Lung microvascular endothelial cell (primary cell): ENCODE measurements at places on chromosomes 1 and 21. TPM values are rescaled to one million over a fixed set of nuclear protein-coding genes. Genes with fewer than 3 reads are reported as not detected.

Gene IL22RA1
- total RNA-seq, result not detected in 2 replicates

Gene TNFAIP8L2
- 0.20 TPM in 1 of 2 replicates, not detected in the other for total RNA-seq

Gene TRABD2B
- total RNA-seq, result not detected in 2 replicates

Gene PAX7
- not detected in 2 replicates for total RNA-seq

Gene CFHR2
- not detected in 2 replicates for total RNA-seq

Gene SH3BGRL3
- total RNA-seq, result 16.5 and 17.4 TPM in 2 replicates

GRCh38 chr1:26734501-26735058 lies 38.8 kb downstream of the ARID1A start:
- DNase-seq, result no peak

GRCh38 chr1:167328306-167328815 lies 107.7 kb downstream of the POU2F1 start:
- DNase-seq, result no peak

DNA sequence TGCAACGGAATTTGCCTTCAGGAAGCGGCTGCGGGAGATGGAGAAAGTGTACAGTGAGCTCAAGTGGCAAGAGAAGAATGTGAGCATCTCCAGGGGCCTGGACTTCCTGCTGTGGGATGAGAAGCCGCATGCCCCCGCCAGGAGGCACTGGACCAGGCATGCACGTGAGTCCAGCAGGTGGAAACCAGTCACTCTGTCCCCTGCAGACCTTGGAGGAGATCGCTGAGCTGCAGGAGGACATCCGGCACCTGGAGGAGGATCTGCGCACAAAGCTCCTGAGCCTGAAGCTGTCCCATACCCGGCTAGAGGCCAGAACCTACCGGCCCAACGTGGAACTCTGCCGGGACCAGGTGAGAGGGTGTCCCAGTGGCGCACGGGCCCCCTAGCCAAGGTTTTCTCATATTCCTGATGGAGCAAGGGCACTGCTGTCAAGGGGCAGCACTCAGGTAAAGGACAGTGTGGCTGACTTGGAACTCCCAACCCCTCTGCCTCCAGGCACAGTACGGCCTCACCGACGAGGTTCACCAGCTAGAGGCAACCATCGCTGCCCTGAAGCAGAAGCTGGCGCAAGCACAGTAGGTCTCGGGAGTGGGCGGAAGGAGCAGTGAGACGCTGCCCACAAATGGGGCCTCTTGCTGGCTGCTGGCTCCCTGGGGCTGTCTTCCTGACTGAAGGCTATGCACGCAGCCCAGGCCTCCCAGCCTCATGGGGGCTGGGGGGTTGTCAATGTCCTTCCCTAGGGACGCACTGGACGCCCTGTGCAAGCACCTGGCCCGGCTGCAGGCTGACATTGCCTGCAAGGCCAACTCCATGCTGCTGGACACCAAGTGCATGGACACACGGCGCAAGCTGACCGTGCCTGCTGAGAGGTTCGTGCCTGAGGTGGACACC lies 1.2 kb upstream of the ADPRS start:
- DNase-seq, result no peak

GRCh38 chr1:189429610-189430009 lies 1048.1 kb downstream of the BRINP3 start:
- DNase-seq, result peak; percentile 3

DNA sequence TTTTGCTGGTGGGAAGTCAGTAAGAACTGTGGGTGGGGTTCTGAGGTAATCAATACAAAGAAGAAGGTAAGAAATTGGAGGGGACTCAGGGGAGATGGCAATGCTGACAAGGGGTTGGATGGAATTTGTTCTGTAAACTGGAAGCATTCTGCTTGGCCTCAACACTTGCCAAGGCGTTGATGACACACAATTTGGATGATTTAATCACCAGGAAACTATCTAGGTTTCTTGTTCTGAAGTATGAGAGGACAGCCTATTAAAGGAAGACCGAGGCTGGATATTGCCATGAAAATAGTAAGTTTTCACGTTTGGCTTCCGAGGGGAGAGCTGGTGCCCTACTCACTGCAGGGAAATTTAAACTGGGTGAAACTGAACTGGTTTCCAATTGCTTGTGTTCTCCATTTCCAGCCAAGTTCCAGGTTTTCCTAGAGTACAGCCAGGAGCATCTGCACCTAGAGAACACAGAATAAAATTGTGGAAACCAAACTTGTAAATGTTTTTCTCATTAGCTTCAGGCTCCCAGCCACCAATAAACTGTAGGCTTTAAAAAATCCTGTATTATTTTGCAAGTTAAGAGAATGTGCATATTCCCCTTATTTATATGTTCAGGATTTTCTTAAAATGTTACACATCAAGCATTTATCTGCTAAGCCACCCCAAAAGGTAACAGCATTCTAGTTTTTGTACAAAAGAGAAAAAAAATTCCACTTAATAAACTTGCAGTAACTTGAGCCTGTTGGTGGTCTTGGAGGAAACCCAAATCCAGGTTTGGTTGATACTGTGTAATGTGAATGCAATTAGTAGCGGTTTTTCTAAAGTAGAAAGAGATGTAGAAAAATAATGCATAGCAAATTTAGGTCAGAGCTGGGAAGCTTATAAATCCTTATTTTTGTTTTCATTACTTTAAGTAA lies 53.8 kb downstream of the ROR1 start:
- no peak for DNase-seq

DNA sequence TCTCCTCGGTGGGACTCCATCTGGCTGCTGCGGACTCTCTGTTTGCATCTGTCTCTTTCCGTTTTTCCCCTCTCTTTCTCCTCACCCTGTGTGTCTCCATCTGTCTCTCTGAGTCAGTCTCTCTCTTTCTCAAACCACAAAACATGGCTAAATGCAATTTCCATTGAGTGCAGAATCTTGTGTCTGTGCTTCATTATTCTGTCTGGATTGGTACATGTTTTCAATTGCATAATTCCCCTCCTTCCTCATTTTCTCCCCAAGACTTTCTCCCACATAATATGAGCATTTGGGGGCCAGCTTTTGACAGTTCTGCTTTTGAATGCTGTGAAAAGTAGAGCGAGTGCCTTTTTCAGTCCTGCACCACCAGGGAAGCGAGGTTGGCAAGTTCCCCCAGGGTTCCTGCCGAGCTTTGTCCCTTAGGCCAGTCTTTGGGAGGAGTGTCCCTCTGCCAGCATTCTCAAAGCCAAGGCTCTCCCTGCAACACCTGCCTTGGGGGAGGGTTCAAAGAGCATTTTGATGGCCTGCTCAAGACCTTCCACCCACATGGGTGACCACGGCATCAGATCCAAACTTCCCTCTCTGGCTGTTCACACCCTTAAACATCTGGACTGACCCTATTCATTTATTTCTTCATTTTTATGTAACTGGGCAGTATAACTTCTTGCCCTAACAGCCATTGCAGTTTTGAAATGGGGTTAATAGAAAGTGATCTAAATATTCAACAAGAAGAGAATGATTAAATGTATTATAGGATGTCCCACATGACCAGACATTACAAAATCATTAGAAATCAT lies 32.8 kb upstream of the SCMH1 start:
- no peak for DNase-seq

DNA sequence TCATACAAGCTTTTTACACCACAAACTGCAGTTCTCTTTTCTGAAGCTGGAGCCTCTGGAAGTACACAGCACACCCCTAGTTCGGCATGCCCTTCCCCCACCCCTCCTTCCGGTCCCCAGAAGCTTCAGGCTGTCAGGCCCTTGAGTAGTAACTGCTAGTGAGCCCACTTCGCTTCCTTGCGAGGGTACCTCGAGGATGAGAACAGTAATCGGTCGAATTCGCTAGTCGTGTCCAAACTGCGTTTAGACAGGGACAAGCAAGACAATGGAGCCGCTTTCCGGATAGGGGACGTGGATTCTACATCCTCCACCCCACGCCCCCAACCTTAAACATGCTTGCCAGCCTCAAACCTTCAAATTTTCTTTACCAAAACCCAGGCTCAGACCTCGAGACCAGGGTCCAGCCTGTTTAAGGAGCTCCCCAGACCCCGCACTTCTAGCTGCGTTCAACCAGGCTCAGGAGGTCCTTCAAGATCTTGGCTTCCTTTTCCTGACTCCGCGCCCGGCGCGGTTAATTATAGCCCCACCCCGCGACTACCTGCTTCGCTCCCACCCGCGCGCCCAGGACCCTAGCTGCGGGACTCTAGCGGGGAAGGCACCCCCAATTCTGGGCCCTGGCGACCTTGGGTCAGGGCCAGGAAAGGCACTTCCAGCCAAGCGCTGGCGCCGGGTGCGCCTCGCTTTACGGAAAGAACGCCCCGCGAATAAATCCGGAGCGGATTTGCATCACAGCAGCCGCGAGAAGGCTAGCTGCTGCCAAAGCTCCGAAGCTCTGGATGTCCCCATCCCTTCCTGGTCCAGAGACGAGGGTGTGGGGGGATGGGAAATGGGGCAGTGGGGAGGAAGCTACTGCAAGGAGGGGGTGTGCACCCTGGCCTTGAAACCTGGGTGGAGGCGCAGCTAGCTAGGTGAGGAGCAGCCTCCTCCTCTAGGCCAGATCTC lies 8.1 kb upstream of the TSPAN1 start:
- DNase-seq, result peak; percentile 47

- DNase-seq, result no peak
Observed at GRCh38 chr1:170885551-170885950, 49.8 kb upstream of the MROH9 start.

GRCh38 chr1:20840731-20841130 lies 53.6 kb upstream of the HP1BP3 start:
- peak; percentile 82 for DNase-seq

- DNase-seq, result no peak
Observed at GRCh38 chr21:36719614-36720013, 20.7 kb downstream of the SIM2 start.

DNA sequence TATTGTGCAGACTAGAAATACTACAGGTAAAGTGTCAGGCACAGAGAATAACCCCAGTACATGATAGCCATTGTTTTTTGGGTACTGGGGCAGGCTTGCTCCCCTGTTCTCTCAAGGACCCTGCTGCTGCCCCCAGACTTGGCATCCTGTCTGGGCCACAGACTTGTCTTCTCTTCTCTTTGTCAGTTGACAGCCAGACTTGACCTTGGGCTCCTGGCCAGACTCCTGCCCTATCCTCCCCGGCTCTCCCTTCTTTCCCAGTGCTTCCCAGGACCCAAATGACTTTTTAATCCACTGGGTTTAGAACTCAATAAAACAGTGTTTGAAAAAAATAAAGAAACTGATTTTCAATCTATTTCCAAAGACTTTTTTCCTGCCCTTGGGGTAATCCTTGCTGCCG lies 43.2 kb downstream of the ZSCAN20 start:
- no peak for DNase-seq

DNA sequence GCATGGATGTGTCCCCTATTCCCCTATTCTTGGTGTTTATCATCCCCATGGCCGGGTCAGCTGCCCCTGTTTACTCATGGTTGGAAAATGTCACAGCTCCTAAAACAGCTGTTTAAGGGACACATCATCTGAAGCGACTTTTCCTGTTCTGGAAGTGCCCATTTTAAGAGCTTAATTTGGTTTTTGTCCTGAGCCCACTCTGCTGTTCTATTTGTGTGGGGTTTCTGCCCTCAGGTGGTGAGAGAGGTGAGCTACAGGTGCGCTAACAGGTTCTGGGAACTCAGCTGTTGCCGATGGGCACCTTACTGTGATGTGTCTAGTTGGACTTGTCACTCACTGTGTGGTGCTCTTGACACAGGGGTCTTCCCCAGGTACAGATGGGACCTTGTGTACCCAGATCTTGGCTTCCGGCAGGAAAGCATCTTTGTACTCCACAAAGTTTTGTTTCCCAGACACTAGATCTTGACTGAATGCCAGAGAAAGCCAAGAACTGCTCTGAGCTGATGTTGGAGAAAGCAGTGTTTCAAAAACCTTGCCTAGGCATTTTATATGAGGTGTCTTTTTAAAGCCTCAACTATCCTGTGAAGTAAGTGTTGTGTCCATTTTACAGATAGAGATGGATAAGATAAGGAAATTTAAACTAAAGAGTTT lies 59.0 kb upstream of the CD1D start:
- DNase-seq, result peak; percentile 51

- no peak for DNase-seq
Observed at GRCh38 chr1:7915826-7916500, 24.7 kb downstream of the TNFRSF9 start.
